Stimulated activated CD4-positive, alpha-beta T cell treated with anti-CD3 and anti-CD28 coated beads, Interleukin-1b, Interleukin-23, amount 100 ng/mL, for 4 hours (primary cell): ENCODE measurements at places on chromosomes 4 and X.

DNA sequence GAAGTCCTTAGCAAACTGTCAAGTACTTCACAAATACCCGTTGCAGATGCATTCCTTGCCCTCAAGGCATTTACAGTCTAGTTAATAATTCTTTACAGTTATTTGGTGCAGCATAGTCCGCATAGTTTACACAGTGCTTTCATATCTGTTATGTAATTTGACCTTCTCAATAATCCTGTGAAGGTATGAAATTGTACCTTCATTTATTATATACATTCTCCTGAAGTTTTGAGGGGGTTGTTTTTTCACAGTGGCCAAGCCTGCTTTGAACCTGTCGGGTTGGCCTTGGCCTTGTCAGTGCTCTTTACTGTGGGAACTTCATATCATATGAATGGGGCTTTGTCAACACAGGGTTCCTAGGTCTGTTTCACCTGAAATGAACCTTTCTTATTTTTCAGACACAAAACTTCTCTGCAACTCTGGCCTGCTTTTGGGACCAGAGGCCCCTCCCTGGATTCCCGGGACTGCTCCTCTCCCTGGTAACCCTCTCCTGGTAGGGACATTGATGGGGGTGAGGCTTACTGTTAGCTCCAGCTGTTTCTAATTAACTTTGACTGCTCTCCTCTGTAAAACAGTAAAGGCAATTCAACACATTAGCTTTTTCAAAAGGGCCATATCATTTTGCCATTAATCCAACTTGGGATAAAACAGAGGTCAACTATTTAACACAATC, 9.1 kb downstream of the IGFBP7 start:
- no peak for DNase-seq

DNA sequence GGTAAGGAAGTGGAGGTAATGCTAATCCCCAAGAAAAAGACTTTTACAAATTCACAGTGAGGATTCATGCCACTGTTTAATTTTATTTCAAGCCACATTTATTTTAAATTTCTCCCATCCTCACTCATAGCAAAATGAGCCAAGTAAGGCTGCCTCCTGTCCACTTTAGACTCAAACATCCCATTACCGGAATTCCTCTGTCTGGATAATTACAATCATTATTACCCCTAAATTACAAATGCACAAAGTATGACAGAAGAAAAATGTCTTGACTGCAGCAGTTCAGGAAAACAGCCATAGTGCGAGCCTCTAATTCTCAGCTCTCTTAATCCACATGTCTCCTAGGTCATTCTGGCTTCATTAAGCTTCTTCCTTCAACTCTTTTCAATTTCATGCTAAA, 57.0 kb downstream of the MAPK10 start:
- no peak for DNase-seq

DNA sequence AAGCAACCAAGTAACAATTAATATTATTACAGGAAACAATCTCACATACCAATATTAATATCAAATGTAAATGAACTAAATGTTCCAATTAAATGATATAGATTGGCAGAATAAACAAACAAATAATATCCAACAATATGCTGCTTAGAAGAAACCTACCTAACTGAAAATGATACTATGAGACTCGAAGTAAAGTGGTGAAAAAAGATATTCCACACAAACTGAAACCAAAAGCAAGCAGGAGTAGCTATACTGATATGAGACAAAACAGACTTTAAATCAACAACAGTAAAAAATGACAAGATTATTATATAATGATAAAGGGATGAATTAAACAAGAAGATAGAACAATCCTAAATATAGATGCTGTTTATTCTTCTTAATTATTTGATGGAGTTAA, 140.1 kb downstream of the SPANXN4 start:
- DNase-seq: no peak

DNA sequence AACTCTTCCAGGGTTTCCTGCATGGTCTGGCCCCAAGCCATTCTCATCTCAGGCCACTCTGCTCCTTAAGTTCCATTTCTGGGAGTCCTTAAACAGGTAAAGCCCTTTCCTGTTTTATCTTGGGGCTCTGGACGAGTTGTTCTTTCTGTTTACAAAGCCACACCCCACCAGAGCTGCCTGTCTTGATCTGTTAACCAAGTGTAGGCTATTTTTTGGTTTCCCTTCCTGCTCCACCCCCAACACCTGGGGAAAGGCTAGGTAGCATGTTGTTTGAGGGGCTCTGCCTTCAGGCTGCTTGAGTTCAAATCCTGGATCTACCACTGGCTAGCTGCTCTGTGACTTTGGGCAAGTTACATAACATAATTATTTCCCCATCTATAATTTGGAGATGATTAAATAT, 40.0 kb downstream of the ERVMER34-1 start:
- no peak for DNase-seq

- DNase-seq: no peak
These were observed 153.2 kb downstream of the AASDH start for GRCh38 chr4:56234098-56234497.

DNA sequence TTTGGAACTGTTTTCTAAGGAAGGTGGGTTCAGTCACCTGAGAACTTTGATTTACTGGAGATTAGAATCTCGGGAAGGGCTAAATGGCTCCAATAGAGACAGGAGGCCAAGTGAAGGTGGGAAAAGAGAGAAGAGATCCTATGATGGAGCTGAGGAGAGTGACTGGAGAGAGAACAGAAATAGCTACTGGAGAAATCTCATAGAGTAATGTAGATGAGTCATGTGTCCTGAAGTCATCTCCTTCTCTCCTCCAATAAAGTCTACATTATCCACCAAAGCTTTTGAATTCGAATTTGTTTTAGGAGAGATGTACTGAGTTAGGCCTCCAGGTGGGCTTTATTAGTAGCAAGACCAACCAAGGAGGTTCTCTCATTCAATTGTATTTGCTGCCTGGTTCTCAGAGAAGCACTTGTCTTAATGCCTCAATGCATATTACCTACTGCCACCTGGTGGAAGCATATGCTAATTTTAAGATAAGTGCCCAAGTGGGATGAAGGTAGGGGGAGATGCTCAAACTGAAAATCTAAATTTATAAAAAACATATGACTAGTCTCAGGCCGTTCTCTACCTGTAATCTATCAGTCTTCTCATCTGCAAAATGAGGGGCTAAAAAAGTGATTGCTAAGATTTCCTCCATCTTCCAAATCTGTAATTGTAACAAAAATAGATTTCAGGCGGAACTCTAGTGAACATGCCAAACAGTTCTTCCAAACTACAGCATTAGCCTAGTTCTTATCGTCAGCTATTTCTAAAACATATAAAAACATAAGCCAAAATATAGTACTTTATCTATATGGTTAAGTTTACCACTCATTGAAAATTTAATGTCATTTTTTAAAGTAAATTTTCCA, 24.4 kb downstream of the TXK start:
- DNase-seq: no peak

DNA sequence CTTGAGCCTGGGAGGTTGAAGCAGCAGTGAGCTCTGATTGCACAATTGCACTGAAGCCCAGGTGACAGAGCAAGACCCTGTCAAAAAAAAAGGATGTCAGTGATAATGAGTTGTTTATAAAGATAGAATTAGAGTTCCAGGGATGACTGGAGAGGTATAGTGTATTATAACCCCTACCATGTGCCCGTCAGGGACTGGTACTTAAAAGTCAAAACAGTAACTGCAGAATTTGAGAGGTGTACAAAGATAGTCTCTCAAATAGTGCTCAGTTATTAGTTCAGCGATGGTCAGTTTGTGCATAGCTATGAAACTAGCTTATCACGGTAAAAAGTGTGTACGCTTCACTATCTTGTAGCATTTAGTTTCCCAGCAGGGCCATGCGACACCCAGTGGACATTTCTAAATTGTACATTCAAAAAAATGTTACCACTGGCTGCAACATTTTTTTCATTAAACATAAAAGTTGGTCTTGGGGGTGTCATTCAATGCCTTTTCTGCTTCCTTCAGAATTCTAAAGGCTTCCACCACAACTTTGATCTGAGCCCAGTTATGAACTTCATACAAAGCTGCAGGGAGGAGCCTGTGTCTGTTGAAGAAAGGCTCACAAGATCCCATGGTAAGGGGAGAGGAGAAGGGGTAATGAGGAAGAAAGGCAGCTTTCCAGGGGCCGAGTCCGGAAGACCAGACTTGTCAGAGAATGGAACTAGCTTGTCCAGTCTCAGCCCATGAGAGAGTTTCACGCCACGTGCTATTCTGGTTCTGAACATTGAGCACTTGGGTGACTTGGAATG, 9.2 kb upstream of the GYG2 start:
- DNase-seq: no peak

GRCh38 chr4:145912376-145912775, 26.2 kb downstream of the ZNF827 start:
- no peak for DNase-seq

GRCh38 chr4:128718768-128719167, 90.7 kb upstream of the JADE1 start:
- DNase-seq: no peak

DNA sequence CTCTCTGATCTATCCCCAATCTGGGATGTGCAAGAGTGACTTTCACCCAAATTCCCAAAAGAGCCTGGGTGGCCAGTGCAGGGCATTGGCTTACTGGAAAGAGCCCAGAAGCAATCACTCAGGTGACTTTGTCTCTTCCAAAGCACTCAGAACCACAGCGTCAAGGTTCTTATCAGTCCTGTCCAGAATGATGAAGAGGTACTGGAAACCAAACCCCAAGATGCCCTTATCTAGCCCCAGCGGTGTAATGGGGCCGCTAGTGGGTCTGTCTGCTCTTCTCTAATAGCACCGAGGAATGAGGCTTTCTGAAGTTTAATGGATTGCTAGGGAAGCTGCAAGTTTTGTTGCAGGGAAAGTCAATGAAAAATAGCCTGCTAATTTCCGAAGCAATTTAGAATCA, 21.6 kb downstream of the CLNK start:
- DNase-seq: no peak

DNA sequence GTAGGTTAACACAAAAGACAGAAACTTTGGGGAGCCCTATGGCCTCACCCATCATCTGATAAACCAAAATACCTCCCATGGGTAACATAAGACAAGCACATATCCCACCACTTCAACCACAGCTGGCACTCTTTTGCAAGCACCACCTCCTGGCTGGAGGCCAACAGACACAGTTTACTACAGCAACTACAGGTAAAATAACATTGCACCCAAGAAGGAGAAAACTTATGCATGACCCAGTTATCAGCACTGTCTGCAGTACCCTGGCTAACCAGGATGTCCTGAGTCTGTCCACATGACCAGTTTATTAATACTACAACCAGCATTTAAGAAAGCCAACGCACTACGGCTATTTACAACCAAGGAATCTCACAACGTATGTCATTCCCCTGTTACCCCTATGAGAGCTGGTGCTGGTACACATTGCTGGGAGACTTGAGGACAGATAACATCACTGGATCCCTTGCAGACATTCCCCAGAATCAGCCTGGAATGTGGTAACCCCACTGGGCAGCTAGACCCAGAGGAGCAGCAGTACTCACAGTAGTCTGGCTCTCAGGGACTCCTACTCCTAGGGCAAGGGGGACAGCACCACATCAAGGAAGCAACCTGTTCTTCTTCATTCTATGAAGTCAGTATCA, 32.0 kb downstream of the ELF2 start:
- no peak for DNase-seq

GRCh38 chrX:15856222-15856587, 1.6 kb upstream of the AP1S2 start:
- no peak for DNase-seq

GRCh38 chr4:108890484-108890881, 127.6 kb upstream of the ETNPPL start:
- DNase-seq: no peak

DNA sequence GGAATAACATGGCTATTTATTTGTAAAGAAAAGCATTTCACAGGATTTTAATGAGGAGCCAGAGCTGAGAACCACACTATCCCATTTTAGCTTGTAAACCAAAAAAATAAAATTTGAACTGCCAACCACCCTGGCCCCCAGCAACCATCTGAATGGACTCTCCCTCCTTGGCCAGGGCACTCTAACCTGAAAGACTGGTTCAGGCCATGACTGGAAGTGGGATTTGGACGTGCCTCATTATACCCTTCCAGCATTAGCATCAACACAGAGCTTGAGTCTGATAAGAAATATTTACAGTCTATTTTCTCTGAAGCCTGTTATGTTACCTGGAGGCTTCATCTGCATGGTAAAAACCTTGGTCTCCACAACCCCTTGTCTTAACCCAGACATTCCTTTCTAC, 30.0 kb downstream of the METAP1 start:
- DNase-seq: no peak

- DNase-seq: no peak
These were observed 29.1 kb downstream of the FHL1 start for GRCh38 chrX:136176399-136176825.

GRCh38 chr4:15868826-15869413, 69.6 kb downstream of the FGFBP1 start:
- DNase-seq: no peak

- DNase-seq: no peak
These were observed 2.1 kb upstream of the ASMT start for GRCh38 chrX:1612641-1613286.

DNA sequence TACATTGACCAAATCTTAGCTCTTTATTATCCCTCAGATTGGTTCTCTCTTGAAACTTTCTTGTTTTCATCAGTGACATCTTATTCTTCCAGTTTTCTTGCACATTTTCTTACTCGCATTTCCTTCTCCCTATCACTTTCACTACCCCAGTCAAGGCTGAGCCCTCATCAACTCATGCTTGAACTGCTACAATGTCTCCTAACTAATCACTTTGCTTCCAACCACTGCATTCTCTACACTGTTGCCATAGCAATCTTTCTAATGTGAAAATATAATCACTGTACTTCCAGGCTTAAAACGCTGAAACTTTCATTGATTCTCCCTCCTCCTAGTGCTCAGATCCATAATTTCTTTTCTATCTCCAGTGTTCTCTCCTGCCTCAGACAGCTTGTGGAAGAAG, 22.2 kb upstream of the LPAR4 start:
- no peak for DNase-seq

GRCh38 chr4:41485041-41485440, 52.9 kb upstream of the LIMCH1 start:
- DNase-seq: no peak

DNA sequence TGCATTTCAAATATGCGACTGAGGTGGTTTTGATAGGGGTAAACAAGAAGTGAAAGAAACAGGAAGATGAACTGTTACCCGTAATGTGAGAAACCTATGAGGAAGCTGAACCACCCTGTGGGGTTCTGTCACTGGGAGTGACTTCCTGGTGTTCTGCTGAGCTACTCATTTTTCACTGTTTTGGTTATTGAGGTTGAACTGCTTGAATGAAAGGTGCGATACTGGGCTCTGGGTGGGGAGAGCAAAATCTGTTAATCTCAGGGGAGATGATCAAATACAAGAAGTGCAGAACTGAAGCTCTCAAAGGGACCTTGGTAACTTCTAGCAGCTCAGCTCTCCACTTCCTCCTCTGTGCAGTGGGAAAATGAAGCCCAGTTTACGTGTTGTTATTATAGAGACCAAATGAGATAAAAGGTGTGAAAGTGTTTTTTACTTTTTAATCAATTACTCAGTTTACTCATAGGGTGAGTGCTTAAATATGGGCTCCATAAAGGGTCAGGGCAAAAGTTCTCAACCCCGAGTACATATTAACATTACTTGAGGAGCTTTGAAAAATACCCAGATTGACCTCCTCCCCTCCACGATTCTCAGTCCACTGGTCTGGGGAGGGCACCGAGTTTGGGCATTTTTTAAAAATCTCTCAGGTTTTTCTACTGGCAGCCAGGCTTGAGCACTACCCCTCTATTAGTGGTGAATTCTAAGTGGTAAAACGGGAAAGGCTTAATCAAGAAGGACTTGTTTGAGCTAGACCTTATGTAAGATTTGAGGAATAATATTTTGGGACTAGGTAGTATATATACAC, 66.7 kb downstream of the COQ2 start:
- DNase-seq: no peak

- DNase-seq: no peak
These were observed 67.9 kb downstream of the SH3RF1 start for GRCh38 chr4:169202878-169203277.

- no peak for DNase-seq
These were observed 19.5 kb downstream of the WWC2 start for GRCh38 chr4:183118585-183118984.
